ENCODE measurements at places on chromosomes 11 and 22.

DNA sequence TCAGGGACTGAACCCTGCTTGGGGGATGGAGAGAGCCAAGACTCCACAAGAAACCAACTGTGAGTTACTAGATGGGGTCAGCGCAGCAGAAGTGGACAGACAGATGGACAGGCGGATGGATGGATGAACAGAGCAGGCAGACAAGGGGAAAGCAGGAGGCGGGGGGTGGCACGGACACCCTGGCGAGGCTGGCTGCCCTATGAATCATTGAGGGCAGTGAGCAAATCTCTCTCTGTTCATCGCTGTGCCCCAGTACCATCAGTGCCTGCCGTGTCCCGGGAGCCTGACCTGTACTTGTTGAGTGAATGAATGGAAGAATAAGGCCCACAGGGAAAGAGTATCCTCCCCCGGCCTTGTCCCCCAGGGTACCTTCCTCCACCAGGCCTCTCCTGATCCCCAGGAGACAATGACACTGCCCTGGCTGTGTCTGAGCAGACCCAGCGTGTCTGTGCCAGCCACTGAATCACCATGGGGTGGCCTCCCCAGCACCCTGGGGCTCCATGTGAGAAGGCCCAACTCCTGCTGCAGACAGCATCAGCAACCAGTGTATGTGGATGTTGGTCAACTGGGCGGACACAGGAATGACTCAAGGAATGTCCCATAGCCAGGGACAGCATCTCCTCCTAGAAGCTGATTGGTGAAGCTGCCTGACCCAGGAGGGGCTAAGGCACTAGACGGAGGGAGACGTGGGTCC, 5.1 kb upstream of the KLHL35 start:
- H3K4me1 ChIP-seq = no peaks in the 10 kb centered on the region
- peaks cover 7% of the 10 kb centered on the region for H3K27me3 ChIP-seq
- no peak for DNase-seq
- H3K4me3 ChIP-seq = no peak overlapping the region
- no peak overlapping the region for H3K27ac ChIP-seq
- no peaks in the 10 kb centered on the region for H3K36me3 ChIP-seq

GRCh38 chr11:28072321-28072720, 35.6 kb downstream of the KIF18A start:
- no peak overlapping the region for H3K4me3 ChIP-seq
- no peak overlapping the region for H3K27ac ChIP-seq
- no peak for DNase-seq
- peaks cover 34% of the 10 kb centered on the region for H3K36me3 ChIP-seq
- H3K4me1 ChIP-seq = peaks cover 2% of the 10 kb centered on the region

GRCh38 chr22:22458896-22459588, 49.5 kb downstream of the ZNF280B start:
- H3K36me3 ChIP-seq = peaks cover 1% of the 10 kb centered on the region
- no peaks in the 10 kb centered on the region for H3K4me1 ChIP-seq
- no peak for DNase-seq
- H3K27ac ChIP-seq = no peak overlapping the region
- peaks cover 12% of the 10 kb centered on the region for H3K27me3 ChIP-seq

DNA sequence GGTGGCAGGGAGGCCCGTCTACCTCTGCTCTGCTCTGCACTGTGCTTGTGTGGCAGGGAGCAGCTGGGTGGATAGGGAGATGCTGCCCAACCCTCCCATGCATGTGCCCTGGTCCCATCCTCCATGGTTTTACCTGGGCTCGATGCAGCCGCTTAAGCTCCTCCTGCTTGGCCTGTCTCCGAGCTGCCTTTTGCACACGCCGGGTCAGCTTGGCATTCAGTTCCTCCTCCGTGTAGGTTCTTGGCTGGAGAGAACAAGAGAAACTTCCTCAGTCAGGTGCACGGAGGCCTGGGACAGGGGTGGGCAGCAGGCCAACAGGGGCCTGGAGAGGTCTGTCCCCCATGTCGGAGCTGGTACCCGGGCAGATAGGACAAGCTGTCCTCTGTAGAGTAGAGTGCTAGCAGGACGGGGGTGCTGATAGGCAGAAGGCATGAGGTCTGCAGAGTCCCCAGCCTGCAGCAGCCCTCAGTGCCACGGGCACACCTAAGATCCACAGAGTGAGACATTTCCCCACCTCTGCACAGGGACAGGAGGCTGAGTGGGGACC, 36.4 kb upstream of the BID start:
- no peaks in the 10 kb centered on the region for H3K36me3 ChIP-seq
- DNase-seq = no peak
- no peak overlapping the region for H3K27ac ChIP-seq
- no peaks in the 10 kb centered on the region for H3K4me1 ChIP-seq

DNA sequence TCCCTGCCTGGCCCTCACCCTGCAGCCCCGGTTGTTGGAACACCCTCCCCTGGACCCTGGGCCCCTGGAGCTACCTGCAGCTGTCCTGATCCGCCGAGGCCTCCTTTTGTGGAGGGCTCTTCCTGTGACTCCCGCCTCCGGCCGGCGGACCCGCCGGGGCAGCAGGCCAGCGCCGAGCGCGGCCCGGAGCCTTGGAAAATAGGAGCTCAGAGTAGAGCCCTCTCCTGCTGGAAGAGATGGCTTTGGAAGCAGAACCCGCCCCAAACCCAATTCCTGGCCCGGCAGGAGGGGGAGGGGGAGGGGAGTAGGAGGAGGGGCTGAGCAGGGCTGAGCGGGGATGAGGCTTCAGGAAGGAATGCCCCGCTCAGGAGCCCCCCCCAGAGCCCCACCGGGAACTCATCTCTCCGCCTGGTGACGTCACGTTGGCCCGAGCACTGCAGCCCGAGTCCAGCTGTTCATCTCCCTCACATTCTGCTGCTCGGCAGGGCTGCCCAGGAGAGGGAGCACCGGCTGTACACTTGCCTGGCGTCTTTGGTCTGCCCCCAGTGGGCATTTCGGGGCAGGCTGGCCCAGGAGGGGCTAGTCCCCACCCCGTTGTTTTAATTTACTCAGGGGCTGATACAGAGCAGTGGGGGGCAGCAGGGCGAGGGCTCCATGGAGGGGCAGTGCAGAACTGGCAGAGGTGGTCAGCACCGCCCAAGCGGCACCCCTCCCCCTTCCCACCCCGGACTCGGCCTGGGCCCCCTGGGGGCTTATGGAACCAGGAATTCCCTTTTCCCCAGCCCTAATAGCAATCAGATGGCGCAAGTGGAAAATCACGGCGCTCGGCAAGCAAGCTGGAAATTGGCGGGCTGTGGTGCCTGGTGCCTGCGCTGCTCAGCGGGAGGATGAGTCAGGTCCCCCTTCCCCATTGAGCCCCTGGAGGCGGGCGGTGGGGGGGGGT, at the start of gene MRGPRF:
Gene MRGPRF (minus strand): TSS at position 238 of the 943 bp plus-strand sequence. CDS start 3,345 bp downstream, outside the sequence.
- DNase-seq = no peak
- H3K27me3 ChIP-seq = peaks cover 22% of the 10 kb centered on the region
- H3K27ac ChIP-seq = no peak within 1 kb of the TSS
- H3K4me3 ChIP-seq = no peak within 1 kb of the TSS
- no peaks in the 10 kb centered on the region for H3K36me3 ChIP-seq

DNA sequence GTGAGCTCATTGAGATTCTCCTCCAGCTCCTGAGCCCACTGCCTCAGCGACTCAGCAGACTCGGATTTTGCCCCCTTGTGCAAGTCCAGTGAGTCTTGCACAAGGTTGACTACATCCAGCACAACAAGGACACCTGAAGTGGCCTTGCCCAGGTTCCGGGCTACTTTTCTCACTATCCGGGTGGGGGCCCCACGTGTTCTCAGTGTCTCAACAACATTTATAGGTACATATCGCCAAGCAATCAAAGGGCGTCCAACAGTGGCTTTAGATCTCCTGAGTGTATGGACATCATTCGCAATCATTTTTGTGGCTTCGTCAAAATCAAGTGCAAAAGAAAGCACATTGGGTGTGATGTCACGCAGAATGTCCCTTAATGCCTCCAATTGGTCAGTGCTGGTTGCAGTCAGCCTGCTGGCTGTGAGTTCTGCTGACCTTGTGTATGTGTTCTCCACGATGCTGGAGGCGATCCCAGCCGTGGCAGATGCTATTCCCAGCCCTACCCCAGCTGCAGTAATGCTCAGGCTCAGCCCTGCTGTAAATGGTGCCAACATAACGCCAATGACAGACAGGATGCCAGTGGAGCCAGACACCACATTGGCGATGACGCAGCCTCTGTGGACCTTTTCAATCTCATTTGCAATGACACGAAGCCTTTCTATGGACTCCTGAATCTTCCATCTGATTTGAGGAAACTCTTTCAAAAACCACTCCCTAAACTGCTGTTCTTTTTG, 10.3 kb downstream of the APOL4 start:
- H3K27ac ChIP-seq = no peak overlapping the region
- H3K4me3 ChIP-seq = no peak overlapping the region
- H3K27me3 ChIP-seq = peaks cover 2% of the 10 kb centered on the region
- DNase-seq = no peak

DNA sequence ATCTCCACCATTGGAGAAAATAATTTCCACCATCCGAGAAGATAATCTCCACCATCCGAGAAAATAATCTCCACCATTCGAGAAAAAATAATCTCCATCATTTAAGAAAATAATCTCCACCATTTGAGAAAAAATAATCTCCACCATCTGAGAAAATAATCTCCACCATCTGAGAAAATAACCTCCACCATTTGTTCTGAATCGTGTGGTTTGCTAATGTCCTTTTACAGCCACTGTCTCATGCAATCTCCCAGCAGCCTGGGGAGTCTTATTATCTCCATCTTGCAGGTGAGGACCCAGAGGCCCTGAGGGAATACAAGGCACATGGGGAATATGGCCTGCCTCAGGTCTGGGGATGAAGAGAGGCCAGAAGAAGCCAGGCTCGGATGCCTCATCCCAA, 54.1 kb upstream of the TCF20 start:
- H3K4me3 ChIP-seq = no peak overlapping the region
- H3K36me3 ChIP-seq = peaks cover 2% of the 10 kb centered on the region
- H3K27me3 ChIP-seq = no peaks in the 10 kb centered on the region

GRCh38 chr11:84345597-84345996, 1059.4 kb upstream of the CCDC90B start:
- no peak overlapping the region for H3K27ac ChIP-seq
- H3K4me1 ChIP-seq = no peaks in the 10 kb centered on the region
- no peaks in the 10 kb centered on the region for H3K27me3 ChIP-seq
- DNase-seq = no peak
- H3K4me3 ChIP-seq = no peak overlapping the region

DNA sequence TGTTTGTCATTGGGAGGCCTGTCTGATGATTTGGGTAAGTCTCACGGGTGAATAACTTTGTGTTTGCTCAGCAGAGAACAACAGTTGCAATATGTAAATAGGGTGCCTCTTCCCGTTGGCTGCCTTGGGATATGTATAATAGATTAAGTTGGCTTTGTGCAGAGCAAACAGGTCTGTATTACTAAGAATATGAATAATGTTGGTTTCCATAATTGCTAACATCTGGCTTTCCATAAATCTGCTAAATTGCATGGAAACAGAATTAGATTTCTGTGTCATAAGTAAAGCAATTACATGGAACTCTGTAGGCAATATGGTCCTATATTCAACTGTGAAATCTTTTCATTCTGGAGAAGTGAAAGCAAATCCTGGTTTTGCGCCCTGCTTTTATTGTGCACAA, 636.0 kb upstream of the ANO5 start:
- H3K27me3 ChIP-seq = no peaks in the 10 kb centered on the region
- H3K4me1 ChIP-seq = no peaks in the 10 kb centered on the region
- no peaks in the 10 kb centered on the region for H3K36me3 ChIP-seq
- no peak overlapping the region for H3K27ac ChIP-seq
- H3K4me3 ChIP-seq = no peak overlapping the region

DNA sequence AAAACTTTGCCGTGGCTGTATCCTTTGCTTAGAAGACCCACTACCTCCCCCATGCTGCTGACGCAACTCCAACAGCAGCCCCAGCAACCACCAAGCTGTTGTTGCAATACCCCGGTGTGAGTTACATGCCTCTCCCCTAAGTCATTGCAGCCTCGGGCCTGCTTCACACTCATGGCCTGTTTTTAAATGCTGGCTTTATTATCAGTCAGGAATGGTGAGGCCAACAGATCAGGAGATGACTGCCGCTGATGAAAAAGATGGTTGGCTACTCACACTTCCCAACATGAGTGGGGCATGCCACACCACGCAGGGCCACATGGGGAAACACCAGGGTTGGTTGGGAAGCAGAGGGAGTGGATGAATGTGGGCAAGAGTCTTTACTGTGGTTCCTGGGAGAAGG, 171.5 kb upstream of the SYT13 start:
- no peak overlapping the region for H3K4me3 ChIP-seq
- no peaks in the 10 kb centered on the region for H3K4me1 ChIP-seq
- H3K36me3 ChIP-seq = no peaks in the 10 kb centered on the region
- H3K27me3 ChIP-seq = peaks cover 3% of the 10 kb centered on the region
- no peak overlapping the region for H3K27ac ChIP-seq

- peaks cover 54% of the 10 kb centered on the region for H3K27me3 ChIP-seq
- DNase-seq = no peak
- H3K27ac ChIP-seq = peak within 1 kb of the TSS; percentile 29
- H3K4me3 ChIP-seq = peak within 1 kb of the TSS; percentile 67
Observed at GRCh38 chr22:20437613-20438426, at the start of gene SCARF2. Gene SCARF2, minus strand, starts transcription at chr22:20437825. Its CDS starts 71 bp downstream, at chr22:20437754.

- H3K4me3 ChIP-seq = peak overlapping the region; percentile 92
- peaks cover 41% of the 10 kb centered on the region for H3K4me1 ChIP-seq
- no peak for DNase-seq
- no peak overlapping the region for H3K27ac ChIP-seq
Observed at GRCh38 chr11:96391698-96392307, 2.0 kb downstream of the JRKL start.

DNA sequence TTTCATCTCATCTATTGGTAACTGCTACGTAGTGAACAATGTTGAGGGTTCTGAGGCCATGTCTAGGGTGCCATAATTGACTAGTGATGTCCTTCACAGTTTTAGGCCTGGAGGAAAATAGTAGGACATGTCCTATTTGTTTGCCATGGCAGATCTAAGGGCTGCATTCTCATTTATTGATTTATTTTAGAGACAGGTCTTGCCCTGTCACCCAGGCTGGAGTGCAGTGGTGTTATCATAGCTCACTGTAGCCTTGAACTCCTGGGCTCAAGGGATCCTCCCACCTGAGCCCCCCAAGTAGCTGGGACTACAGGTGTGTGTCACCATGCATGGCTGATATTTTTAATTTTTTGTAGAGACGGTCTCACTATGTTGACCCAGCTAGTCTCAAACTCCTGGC, 5.2 kb downstream of the CEP164 start:
- H3K27me3 ChIP-seq = no peaks in the 10 kb centered on the region
- peaks cover 3% of the 10 kb centered on the region for H3K36me3 ChIP-seq
- peaks cover 4% of the 10 kb centered on the region for H3K4me1 ChIP-seq
- DNase-seq = no peak
- H3K27ac ChIP-seq = no peak overlapping the region

- no peaks in the 10 kb centered on the region for H3K27me3 ChIP-seq
- no peak overlapping the region for H3K27ac ChIP-seq
- no peak for DNase-seq
- no peaks in the 10 kb centered on the region for H3K36me3 ChIP-seq
- no peak overlapping the region for H3K4me3 ChIP-seq
Observed at GRCh38 chr11:37907436-37908218, 1309.6 kb upstream of the RAG2 start.

- DNase-seq = no peak
- no peaks in the 10 kb centered on the region for H3K27me3 ChIP-seq
- H3K4me3 ChIP-seq = no peak overlapping the region
- no peaks in the 10 kb centered on the region for H3K4me1 ChIP-seq
- no peak overlapping the region for H3K27ac ChIP-seq
Observed at GRCh38 chr11:40722179-40722795, 737.2 kb downstream of the LRRC4C start.

GRCh38 chr11:65384301-65384889, 1.9 kb upstream of the SLC25A45 start:
- no peaks in the 10 kb centered on the region for H3K27me3 ChIP-seq
- peak overlapping the region; percentile 89 for H3K4me3 ChIP-seq
- peaks cover 14% of the 10 kb centered on the region for H3K36me3 ChIP-seq
- H3K27ac ChIP-seq = peak overlapping the region; percentile 98
- DNase-seq = no peak

All from T-helper 2 cell treated with Interferon-gamma antibody and Interleukin-4, amounts not matched to agents 5 μg/mL and 100 μg/mL, for 36 hours (primary cell).